ENCODE measurements at places on chromosomes 5 and 9.

GRCh38 chr9:135214054-135214640, 126.7 kb downstream of the OLFM1 start:
- no peak for DNase-seq

DNA sequence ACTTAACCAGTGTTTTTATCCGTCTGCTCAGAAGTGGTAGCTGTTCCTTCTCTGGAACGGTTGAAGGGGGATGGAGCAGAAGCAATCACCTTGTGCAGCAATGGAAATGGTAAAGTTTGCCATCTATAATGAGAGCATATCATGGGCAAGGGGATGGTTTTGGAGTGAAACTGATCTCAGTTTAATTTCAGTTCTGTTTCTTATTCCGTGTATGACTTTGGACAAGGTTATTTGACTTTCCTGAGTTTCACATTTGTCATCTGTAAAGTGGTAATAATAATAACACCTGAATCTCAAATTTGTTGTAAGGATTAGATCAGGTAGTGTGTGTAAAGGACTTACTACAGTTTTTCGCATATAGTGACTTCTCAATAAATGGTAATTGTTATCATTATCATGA, 106.1 kb downstream of the PCSK1 start:
- no peak for DNase-seq

GRCh38 chr5:2670940-2671339, 80.5 kb downstream of the IRX2 start:
- DNase-seq: no peak

DNA sequence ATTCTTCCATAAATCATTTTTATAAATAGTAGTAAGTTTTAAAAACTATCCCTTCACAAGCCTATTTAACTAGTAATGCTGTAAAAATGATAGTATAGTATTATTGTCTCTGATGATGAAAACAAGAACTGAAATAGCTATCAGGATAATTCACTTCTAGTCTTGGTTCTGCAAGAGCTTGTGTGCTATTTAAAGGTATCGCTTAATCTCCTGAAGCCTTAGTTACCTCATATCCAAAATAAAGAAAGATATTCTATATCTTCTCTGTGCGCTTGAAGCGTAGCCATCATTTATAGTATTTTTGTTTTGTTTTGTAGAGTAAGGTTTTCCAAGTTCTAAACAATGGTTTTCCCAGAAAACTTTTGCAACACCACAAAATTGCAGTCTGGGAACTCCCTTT, 180.1 kb downstream of the TMC1 start:
- DNase-seq: no peak

DNA sequence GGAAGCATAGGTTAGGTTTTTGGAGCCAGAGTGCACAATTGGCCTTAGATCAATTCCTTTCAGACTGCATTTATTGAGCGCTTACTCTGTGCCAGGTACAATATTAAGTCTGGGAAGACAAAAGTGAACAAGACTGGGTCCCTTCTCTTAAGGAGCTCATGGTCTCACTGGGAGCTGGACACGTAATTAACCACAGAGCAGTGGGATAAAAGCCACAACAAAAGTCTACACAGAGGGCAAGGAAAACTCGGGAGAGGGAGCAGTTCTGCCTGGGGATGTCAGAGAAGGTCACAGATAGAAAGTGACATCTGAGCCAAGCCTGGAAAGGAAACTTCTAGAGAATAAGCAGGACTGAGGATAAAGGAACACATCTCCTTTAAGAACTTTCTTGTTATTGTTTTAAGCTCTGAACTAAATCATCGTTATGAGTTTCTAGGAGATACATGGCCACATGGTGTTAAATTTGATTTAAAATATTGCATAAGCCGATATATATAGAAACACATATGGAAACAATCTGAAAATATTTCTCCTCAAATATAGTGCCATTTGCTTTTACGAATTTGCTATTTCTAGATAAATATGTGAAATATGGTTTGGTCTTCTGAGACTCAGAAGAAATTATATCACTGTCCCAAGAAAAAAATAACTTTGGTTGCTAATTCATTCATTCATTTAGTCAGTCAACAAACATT, 40.1 kb upstream of the PDE8B start:
- DNase-seq: no peak

DNA sequence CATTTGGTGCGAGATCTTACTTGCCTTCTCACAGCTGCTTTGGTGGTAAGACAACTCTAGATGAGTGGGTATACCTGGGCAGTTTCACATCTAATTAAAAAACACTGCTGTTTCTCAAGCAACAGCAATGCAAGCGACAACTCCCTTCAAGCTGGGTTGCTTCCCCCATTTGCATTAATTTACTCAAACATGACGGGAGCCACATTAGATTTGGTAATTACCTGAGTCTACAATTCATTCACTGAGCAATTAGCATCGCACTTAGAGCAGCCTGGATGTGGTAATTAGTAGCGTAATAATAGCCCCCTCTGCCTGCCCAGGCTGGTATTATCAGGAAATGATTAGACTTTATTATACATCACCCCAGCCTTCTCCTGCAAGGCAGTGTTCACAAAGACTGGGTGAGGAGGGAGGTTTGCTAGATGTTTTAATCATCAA, 73.4 kb downstream of the FBXO38 start:
- DNase-seq: no peak

GRCh38 chr5:123094919-123095797, 6.1 kb downstream of the PRDM6 start:
- no peak for DNase-seq

- DNase-seq: no peak
These were observed 29.7 kb downstream of the SHB start for GRCh38 chr9:38039090-38039906.

- DNase-seq: no peak
These were observed 460.0 kb upstream of the SGCD start for GRCh38 chr5:155866971-155867370.

DNA sequence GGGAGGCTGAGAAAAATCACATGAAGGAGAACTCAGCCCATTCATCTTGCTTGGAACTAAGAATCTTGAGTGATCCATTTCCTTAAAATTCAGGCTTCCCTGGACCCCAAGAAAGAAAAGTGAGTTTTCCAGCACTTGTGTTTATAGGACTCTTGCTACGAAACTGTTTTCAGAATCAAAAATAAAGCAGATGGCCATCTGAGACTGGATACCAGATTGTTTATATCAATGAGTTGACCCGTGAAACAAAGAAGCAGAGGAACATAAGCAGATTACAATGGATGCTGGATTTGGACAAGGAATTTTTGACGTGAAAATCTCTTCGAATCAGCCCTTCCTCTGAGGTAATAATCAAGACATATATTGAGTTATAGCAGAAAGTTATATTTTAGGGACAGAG, 223.2 kb downstream of the SYK start:
- no peak for DNase-seq

- DNase-seq: no peak
These were observed 218.1 kb downstream of the RAB3C start for GRCh38 chr5:58800861-58801540.

- no peak for DNase-seq
These were observed 56.6 kb downstream of the RCL1 start for GRCh38 chr9:4849369-4849768.

GRCh38 chr9:82961504-82962125, 101.3 kb downstream of the RASEF start:
- peak; percentile 23 for DNase-seq

DNA sequence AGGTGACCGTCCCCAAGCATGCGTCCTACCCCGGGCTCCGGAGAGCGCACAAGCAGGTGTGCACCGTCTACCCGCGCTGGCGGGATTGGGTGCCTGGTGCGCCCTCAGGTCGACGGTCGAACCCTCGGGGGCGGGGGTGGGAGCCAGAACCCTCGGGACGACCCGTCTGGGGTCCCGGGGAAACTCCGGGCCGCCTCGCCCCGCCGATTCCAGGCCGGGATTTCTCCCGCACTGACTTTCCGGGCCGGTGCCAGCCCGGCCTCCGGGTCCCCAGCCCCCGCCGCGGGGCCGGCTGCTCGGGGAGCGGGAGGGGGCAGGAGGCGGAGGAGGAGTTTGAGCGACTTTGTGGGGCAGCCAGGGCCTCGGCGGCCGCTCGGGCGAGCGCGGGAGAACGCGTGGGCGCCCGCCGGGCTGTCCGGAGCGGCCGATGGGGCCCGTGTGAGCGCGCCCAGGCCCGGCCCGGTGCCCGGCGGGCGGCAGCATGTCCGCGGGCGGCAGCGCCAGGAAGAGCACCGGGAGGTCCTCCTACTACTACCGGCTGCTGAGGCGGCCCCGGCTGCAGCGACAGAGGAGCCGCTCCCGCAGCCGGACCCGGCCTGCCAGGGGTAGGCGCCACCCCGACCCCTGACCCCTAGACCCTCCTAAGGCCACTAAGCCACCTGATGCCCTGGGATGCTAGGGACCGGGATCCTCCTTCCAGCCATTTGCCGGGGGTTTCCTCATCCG, at the start of gene DAB2IP:
Gene DAB2IP (plus strand): TSS at position 340 of the 726 bp plus-strand sequence. CDS start 142 bp downstream, at position 482.
- DNase-seq: no peak

GRCh38 chr9:21455320-21455719, 15.1 kb downstream of the IFNA1 start:
- no peak for DNase-seq

DNA sequence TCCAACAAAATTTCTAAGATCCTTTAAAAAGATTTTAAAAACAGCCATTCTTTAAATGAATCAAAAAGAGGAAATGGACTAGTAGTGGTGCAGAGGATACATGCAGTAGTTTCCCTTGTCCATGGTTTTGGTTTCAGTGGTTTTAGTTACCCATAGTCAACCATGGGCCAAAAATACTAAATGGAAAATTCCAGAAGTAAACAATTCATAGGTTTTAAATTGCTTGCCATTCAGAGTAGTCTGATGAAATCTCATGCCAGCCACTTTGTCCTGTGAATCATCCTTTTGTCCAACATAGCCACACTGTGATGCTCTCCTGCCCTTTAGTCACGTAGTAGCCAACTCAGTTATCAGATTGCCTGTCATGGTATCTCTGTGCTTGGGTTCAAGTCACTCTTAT, 286.1 kb downstream of the ANXA1 start:
- DNase-seq: no peak

DNA sequence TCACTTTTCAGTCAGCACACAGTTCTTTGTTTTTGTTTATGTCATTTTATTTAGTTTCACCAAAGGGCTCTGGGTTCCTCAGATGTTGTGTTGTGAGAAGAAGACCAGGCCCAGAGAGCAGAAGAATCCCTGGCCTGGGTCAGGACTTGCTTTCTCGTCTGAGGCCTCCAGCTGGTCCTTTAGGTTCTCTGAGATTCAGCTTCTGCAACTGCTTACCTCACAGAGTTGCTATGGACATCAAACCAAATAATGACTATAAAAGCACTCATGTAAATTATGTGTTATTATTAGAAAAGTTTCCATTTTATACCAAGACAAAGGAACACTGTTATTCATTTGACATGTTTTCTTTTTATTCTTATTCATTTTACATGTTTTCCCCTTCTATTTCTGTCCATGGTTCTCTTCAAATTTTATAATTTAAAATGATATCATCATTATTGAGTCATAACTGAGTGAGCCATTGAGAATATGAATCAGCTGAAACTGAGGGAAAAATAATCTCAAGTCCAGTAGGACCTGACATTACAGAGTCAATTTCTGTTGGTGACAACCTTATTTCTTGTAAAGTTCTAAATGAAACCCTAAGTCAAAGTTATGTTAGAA, 44.0 kb upstream of the GLRX start:
- DNase-seq: no peak

DNA sequence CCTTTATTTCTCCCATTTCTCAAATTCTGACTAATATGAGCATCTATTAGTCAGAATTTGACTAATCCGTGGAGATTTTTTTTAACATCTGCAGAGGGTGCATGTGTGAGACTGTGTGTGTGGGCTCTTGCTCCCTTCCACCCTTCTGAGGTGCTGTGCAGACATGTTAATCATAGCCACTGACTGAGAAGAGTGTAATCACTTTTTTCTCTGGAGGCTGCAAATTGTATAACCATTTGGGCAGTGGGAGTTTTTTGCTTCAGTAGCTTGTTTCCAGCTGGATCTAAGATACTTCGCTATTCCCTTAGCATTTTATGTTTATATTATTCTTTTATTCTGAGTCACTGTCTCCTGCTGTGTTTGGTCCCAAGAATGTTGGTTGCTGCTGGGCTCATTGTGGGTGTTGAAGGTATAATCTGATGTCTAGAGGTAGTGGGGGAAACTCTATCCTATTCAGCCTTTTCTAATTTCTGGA, 66.2 kb downstream of the ARHGEF28 start:
- DNase-seq: peak; percentile 62

DNA sequence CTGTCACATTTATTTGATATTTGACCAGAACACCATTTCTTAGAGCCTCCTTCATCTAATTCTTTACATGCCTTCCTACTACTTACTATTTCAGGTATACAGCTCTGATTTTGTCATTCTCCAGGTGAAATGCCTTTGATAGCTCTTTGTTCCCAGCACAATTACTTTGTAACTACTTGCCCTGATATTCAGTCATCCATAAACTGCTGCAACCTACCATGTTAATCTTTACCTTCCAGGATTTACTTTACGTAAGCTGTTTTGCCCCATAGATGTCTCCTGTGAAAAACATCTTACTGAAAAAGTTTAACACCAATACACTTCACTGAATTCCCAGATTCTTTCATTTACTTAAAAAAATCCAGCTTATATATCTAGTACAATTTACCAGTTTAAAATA, 443.8 kb upstream of the CYLC2 start:
- no peak for DNase-seq

- DNase-seq: no peak
These were observed 46.5 kb upstream of the ANGPTL2 start for GRCh38 chr9:127168756-127169574.

GRCh38 chr9:110027671-110028081, 180.3 kb downstream of the C9orf152 start:
- peak; percentile 8 for DNase-seq

DNA sequence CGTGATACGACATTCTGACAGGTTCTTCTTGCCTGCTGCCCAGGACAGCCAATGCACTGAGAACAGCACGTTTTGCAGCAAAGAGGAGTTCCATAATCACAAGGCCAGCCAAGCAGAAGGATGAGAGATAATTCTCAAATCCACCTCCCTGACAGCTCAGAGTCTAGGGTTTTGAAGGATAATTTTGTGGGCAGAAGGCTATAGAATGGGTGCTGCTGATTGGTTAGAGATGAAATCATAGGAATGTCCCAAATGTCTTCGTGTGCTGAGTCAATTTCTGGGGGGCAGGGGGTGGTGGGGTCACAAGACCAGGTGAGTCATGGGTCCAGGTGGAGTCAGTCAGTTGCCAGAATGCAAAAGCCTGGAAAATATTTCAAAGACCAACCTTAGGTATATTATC, 175.5 kb upstream of the SLC30A5 start:
- DNase-seq: no peak
